ENCODE measurements at places on chromosomes 3 and 15.

DNA sequence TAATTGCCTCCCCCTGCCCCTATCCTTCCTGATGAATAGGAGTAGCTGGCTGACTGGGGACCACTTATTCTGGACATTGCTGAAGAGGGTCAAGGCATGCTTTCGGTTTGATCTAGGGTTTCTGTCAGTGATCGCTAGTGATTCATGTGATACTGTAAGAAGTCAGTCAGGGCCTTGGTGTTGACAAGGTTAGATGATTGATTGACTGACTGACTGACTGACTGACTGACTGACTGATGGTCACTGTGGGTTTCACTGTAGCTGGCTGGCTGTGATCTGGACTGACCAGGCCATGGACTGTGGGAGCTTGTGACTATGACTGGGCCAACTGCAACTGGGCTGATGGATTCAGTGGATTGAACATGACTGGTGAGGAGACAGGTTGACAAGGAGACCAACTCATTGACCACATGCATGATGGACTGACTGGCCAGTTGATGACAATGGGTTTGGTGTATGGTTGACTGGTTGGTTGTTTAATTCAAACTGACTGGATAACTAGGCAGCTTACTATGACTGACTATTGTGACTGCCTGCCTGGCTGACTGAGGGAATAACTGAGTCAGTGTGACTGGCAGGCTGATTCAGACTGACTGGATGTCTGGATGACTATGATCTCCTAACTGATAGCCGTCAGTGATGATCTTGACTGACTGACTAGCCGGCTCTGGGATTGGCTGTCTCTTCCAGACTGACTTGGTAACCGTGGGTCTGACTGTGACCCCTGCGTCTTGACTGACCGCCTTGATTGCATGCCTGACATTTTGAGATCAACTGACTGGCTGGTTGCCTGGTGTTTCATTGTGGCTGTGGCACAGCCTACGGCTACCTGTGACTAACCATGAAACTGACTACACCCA is 509.9 kb downstream of the SHQ1 start:
- DNase-seq = no peak

- DNase-seq = no peak
Measured at GRCh38 chr3:197376735-197377555, 78.5 kb upstream of the DLG1 start.

DNA sequence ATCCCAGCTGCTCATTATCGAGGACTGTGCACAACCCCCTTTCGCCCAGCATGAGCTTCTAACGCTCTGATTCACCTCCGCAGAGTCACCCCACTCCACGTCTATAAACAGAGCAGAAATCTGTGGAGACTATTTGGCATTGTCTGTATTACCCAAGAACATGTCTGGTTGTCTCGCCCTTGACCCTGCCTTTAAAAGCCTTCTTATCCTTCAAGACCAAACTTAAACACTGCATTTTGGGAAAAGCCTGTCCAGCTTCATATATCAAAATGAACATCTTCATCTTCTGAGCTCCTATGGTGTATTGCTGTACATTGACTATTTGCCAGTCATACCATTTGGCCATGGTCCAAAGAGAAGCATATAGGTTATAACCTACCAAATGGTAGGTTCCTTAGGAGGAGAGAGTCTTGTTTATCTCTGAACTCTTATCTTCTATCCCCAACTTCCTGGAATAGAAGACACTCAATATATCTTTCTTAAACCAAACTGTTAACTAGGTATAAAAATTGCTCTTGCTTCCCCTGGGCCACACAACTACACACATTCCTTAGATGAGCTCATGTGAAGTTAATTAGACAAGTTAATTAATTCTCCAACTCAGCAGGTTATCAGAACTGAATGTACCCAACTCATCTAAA is 90.1 kb downstream of the FBN1 start:
- no peak for DNase-seq

GRCh38 chr3:114081037-114081436 is 24.5 kb downstream of the QTRT2 start:
- DNase-seq = no peak

DNA sequence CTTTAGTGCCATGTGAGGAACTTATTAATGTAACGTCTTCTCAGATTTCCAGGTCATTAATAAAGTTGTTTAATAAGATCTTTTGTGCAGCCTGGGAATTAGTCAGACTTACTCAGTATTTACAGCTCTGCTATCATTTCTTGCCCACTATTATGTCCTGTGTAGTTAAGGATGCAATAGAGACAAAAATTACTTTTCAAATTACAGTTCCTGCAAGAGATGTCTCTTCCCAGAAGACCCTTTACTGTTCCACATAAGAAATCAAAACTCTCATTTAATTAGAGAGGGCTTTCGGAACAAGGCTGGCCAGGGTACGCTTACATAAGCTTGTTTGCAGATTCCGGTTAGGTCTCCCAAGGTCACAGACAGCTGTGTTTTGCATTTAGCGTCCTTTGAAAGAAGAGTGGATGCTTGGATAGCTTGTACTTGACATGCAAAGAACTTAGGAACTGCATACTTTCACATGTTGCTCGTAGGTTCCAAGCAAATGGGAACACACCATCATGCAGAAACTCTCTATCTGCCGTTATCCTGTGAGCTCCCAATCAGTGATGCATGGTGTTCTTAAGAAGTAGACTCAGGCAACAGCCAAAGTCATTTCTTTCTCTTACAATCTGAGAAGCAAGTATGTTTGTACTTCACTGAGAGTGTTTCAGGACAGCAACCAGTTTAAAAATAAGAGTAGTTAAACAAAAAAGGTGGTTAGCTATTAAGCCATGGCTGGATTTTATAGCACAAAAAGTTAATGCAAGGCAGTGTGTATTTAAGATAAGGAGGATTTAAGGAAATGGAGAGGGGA is 37.4 kb downstream of the FILIP1L start:
- no peak for DNase-seq

GRCh38 chr3:56994391-56994790 is 66.1 kb upstream of the SPATA12 start:
- no peak for DNase-seq

GRCh38 chr3:64571982-64572381 is 115.8 kb downstream of the ADAMTS9 start:
- no peak for DNase-seq

GRCh38 chr15:89693696-89694095 is 3.1 kb downstream of the WDR93 start:
- no peak for DNase-seq

- DNase-seq = no peak
Measured at GRCh38 chr3:84724877-84725276, 233.9 kb upstream of the CADM2 start.

GRCh38 chr3:90015688-90016356 is 908.4 kb downstream of the EPHA3 start:
- no peak for DNase-seq

DNA sequence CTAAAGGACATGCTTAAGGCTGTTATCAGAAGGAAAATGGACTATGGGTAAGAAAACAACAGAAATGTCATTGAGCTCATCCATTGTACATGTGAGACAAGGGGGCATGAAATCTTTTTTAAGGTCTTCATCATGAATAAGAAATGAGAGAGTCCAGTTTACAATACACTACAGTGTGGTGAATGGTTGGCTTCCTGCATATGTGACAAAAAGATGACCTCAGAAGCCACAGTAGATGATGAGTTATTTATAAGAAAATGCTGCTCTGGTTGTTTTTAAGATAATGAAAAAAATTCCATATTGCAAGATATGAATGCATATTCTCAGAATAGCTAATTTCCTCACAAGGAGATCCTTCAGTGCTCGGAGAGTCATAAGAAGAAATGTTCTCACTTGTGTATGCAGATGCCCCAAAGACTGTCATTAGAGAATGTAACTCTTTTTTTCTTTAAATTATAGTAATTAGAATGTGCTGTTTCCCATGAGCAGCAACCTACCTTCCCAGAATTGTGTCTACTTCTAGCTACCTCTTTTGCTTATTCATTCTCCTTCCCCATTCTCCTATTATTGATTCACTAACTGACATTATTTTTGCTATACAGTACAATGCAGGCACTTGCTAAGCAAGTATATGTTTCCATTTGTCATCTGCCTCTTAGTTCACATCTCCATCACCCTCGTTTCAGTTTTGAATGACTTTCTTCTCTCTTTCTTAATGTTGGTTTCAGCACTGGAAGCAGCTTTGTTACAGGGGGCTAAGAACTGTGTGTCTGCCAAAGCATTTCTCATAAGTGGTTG is 152.0 kb upstream of the PEX5L start:
- DNase-seq = no peak

GRCh38 chr3:41259449-41260062 is 60.3 kb downstream of the CTNNB1 start:
- DNase-seq = no peak

DNA sequence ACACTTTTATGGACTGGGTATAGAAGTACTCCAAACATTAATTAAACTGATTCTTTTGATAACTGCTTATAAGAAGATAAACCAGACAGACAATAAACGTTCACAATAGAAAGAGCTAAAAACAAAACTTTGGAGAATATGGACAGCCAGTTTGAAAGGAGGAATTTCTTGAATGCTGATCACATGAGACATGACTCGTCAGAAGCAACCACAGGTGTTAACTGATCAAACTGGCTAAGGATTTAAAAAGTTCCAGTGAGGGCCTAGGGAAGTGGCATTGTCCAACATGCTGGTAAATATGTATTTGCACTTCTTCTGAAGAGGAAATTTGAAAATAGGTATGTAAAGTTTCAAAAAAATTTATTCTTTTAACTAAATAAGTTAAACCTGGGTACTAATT is 29.4 kb upstream of the AP3B2 start:
- no peak for DNase-seq

DNA sequence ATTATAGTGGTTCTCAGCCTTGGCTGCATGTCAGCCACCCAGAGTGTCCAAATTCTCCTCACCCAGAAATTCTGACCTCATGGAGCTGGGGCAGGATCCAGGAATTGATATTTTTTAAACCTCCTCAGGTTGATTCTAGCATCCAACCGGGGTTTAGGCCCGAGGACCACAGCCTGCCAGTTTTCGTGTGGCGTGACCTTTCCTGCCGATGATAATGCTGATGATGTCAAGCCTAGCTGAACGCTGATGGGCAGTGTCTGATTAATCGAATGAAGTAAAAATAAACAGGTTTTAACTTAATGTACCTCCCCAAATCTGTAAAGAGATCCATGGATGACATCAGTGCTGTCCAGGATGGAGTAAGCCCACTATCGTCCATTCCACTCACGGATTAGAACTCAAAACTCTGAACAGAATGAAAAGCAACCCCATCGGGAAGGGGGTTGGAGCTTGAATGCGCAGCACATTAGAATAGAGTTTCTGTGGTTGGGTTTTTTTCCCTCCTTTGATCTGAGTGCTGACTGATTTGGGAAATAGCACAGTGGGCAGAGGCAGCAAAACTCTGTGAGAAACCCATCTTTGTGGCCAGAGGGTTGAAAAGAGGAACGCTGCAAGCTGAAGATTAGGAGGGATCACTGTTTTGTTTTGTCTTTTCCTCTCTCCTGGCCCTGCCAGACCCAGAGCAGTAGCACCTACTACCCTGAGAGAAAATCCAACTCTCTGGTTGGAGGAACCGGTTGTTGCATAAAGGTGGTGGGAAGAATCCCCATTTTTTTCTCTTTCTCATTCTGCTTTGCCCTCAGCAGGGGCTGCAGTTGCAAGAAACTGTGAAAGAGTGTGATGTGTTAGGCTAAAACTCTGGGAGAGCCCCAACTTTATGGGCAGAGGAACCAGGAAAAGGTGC is 153.9 kb downstream of the APBA2 start:
- no peak for DNase-seq

DNA sequence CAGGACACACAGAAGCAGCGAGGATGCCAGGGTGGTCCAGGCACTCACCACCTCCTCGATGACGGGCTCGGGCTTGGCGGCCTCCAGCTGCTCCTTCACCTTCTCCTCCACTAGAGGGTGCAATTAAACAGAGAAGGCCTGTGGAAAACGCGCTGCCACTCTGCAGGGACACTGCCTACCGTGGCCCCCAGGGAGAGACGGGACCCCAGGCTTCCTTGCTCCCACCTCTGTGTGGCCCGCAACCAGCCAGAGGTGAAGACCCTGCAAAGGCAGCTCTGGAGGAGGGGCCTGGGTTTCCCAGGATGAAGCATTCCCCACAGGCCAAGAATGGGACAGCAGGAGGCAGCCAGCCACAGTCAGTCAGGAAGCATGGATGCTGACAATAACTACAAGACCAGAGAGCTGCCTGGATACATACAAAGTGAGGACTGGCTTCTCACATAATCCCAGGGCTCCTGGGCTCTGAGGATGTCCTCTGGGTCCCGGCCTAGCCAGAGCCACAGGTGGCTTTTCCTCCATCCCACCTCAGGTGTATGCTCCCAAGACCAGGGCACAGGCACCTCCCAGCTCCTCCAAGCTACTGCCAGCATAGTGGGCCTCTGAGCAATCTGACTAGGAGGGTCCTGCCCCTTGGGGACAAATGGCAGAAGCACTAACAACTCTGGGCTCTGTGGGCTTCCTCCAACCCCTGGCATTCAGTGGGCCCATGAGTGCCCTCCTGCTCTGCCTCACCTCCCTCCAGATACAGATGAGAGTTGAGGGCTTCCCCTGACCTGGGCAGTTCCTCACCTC is 46.2 kb downstream of the PTH1R start:
- DNase-seq = no peak

DNA sequence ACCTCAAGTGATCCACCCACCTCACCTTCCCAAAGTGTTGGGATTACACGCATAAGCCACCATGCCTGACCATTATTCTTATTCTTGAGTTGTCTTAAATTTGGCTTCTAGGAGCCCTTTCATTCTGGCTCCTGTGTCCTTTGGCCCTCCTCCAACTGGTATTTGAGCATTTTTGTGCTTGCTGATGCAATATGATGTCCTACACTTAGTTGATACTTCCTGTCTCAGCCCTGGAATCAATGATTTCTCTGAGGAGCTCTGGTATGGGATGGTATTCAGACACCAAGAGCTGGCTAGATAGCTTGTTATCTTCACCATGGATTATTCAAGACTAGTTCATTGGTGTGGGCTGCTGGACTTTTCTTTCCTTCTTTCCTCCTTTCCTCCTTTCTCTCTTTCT is 25.4 kb downstream of the ZNF621 start:
- DNase-seq = no peak

DNA sequence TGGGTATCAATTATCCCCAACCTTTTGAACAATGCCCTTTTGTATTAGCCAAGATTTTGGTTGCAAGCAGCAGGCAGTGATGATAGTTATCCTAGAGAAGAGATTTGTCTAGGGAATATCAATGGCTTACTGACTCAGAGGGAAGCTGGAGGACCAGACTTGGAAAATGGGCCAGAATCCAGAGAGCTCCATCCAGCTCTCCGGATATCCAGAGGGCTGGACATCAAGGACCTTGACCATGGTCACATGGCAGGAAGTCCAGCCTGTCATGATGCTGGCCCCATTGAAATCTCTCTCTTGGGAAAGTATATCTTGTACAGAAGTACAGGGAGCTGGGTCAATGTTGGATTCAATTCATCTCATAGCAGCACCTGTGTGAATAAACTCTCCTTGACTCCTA is 148.5 kb upstream of the PDZRN3 start:
- DNase-seq = no peak

- no peak for DNase-seq
Measured at GRCh38 chr3:98954242-98954641, 52.7 kb upstream of the DCBLD2 start.
